ENCODE measurements at places on chromosomes 2 and 18.

DNA sequence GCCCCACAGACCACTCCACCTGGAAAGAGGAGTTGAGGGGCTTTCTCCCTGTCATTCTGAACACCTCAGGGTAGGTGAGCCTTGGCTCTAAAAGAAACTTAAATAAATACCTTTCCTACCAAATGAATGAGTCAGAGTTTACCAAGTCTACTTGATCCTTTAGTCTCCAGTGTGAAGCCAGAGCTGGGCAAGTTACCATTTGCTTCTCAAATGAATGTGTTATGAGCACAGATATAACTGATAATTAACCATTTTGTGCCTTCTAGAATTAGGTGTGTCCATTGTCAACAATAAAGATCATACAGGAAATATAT lies 347.7 kb downstream of the KIAA1328 start:
- DNase-seq = no peak

DNA sequence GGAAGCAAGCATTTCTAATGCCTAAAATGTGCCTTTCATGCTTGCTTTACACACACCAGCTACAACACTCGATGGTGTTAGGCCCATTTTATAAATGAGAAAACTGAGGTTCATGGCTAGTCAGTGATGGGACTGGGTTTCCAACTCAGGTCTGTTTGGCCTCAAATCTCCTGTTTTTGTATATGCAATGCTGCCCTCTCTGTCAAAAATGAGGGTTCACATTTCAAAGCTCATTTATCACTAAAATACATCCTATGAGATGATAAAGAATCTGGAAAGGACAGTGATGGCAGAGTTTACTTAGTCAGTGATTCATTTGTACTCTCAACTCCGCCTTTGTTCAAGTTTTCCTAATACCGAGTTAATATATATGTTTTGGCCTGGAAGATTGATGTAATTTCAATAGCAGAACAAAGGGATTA lies 92.3 kb downstream of the KCTD1 start:
- DNase-seq = peak; percentile 1

- no peak for DNase-seq
These were observed 236.9 kb downstream of the BCL11A start for GRCh38 chr2:60316381-60317033.

DNA sequence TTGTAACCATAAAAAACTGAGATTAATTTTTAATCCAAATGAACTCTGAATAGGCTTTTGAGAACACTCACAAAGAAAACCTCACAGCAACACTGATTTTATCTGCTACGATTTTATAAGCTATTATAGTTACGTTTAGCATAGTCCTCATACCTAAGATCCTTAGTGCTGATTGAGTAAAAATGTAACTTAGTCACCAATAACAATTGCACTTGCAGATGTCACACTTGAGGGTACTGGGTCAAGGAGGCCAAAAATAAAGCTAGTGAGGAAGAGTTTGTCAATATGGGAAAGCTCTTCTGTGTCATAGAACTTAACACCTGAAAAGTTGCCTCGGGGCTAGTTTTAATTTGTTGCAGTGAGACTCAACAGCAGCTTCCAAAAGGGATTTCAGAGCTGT lies 706.5 kb upstream of the FAM98A start:
- no peak for DNase-seq

DNA sequence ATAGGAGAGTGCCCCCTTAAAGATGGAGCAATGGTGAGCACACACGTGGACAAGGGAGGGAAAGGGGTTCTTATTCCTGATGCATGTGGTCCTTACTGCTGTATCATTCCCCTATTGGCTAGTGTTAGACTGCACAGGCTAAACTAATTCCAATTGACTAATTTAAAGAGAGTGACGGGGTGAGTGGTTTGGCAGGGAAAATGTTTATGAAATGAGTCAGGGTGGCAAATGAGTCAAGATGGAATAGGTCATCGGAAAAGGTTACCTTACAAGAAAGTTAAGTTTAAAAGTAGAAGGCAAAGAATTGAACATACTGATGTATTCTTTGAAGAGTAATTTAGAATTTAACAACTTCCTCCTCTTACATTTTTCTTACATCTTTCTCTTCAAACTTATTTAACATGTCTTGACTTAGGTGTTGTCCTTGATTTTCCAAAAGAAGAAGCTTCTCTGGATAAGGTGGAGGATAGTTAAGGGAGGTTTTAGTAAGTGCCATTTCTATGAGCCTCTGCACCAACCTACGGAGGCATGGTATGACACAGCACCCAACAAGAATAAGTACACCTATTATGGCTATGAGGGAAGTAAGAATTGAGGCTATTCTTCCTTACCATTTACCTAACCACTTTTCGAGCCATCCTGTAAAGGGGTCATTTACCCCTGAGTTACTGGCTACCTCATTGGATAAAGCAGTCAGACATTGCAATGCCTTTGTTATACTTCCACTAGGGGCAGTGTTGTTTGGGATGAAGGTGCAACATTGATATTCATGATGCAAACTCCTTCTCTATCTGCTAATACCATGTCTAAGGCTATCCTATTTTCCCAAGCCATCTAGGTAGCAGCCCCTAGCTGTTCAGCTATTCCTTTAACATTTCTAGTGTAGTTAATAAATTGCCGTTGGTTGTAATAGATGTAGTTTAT lies 1345.8 kb upstream of the LRRTM1 start:
- no peak for DNase-seq

GRCh38 chr18:58552896-58553295 lies 76.0 kb downstream of the ALPK2 start:
- no peak for DNase-seq

GRCh38 chr2:126785236-126785635 lies 113.5 kb upstream of the TEX51 start:
- no peak for DNase-seq

GRCh38 chr18:79515331-79515730 lies 119.6 kb downstream of the NFATC1 start:
- no peak for DNase-seq

DNA sequence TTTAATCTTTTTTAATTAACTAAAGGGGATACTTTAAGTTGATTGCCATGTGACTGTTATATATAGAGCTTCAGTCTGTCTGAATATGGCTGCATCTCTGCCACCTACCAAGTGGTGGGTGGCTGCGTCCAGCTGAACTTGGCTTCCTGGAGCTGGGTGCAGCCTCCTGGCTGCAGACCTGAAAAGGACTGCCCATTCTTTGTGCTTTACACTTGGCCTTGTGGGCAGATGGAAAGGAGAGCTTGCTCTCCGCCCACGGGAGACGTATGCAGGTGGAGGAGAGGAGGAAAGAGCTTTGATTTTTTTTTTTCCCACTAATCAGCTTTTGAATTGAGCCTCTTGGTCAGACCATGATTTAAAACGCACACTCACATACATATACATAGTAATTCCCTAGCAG lies 34.7 kb downstream of the NCK2 start:
- DNase-seq = no peak

DNA sequence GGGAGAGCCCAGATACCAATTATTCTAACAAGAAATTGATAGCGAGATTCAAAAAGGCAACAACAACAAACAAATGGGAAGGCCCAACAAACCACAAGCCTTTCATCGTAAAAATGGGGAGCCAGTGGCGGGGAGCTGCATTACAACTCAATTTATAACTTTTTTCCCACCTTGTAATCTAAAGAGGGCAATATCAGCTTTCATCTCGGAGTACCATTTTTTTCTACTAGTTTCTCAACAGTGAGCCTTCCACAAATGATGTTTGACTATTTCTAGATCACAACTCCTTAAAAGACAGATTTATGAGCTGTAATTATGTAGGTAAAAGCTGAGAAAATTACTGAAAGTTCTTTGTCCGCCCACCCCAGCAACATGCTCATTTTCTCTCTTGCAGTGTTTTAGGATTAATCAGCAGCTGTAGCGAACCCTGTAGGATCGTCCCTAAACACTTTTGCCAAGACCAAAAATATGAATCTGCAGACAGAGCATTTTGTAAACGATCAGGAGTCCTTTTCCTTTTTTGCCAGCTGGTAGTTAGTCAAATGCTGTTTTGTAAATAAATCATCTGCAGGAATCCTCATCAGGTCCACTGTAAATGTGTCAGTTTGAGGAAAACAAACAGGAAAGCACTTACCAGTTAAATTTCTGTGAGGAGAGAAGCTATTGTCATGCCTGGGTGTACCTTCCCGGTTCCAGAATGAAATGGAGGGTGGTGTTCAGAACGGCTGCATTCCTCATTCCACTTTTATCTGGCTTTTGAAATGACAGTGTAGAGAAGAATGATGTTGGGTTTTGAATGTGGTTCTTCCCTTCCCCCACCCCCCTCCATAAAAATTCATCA lies 53.2 kb downstream of the EEF1B2 start:
- DNase-seq = no peak

- no peak for DNase-seq
These were observed 2.3 kb downstream of the CPS1 start for GRCh38 chr2:210558708-210559107.

GRCh38 chr18:75818383-75818782 lies 390.9 kb upstream of the SMIM21 start:
- DNase-seq = no peak

- DNase-seq = peak; percentile 82
These were observed 37.3 kb upstream of the DNAH7 start for GRCh38 chr2:196105951-196106350.

DNA sequence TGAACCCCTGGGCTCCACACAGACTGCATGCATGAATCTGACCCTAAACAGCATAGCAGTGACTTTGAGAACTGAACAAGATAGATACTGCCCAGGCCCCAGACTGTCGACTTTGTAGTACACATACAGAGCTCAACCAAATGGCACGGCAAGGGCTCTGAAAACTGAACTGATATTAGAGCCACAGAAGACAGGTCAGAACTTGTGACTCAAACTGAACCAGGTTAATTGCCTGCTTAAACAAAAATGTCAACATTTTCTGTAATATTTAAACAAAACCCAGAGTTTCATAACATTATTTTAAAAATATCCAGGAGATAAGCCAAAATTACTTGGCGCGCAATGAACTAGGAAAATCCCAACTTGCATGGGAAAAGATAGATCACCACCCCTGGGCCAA lies 260.3 kb downstream of the TPGS2 start:
- no peak for DNase-seq

GRCh38 chr2:121075006-121075551 lies 209.9 kb downstream of the TFCP2L1 start:
- peak; percentile 27 for DNase-seq

- peak; percentile 56 for DNase-seq
These were observed 40.4 kb upstream of the ANKRD62 start for GRCh38 chr18:12053289-12053688.

GRCh38 chr2:69755862-69756467 lies 14.0 kb downstream of the ANXA4 start:
- peak; percentile 20 for DNase-seq

DNA sequence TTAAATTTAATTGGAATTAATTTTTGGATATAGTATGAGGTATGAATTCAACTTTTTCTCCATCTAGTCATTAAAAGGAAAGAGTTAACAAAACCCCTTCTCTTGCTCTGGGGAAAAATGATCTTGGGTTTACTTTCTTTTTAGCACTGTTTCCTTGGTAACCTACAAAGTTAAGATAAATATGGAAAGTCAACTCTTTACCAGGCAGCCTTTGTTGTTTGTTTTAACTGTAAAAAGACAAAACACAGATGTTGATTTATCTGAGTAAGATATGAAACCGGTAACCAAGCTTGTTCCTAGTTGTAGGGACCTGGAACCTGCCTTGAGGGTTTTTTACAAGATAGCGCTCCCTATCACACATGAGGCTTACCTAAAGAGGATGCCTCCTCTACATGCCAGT lies 10.1 kb upstream of the SANBR start:
- DNase-seq = no peak

DNA sequence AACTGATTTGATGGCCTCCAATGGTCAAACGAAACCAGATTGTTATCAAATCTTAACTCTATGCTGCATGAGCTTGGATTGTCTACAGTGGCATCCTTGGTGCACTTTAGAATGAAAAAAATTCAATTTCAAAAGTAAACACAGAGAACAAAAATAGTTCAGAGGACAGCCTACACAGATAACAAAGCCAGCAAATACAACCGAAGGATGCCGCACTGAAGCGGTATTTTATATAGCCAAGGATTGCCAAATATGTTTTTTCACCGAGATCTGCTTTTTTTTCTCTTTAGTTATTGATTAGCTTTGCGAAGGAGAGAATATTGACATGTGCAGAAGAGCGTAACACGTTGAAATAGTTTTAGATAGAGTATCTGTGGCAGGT lies 72.0 kb downstream of the SLC4A3 start:
- DNase-seq = no peak

DNA sequence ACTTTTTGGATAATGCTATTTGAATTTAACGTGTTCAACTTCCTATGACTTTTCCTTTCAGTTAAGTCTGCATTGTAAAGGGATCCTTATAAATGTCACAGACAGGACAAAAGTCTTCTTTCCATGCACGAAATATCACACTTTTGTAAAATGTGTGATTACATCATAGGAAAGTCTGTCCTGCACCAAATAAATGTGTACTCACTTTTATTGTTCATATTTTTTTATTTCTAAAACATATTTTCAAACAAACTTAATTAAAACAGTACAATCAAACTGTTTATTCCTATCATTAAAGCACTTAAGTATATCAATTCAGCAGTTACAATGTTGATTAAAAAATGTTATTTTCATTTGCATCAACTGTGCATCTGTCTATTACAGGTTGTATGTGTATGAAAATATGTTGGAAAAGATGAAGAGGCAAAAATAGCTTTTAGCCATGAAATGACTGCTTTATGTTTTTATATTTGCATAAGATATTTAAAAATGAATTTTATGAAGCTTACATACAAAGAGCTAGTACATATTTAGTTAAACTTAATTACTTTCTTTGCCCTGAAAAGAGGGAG lies 105.6 kb downstream of the CSRNP3 start:
- DNase-seq = no peak

GRCh38 chr2:178227187-178227586 lies 32.9 kb downstream of the OSBPL6 start:
- DNase-seq = no peak

DNA sequence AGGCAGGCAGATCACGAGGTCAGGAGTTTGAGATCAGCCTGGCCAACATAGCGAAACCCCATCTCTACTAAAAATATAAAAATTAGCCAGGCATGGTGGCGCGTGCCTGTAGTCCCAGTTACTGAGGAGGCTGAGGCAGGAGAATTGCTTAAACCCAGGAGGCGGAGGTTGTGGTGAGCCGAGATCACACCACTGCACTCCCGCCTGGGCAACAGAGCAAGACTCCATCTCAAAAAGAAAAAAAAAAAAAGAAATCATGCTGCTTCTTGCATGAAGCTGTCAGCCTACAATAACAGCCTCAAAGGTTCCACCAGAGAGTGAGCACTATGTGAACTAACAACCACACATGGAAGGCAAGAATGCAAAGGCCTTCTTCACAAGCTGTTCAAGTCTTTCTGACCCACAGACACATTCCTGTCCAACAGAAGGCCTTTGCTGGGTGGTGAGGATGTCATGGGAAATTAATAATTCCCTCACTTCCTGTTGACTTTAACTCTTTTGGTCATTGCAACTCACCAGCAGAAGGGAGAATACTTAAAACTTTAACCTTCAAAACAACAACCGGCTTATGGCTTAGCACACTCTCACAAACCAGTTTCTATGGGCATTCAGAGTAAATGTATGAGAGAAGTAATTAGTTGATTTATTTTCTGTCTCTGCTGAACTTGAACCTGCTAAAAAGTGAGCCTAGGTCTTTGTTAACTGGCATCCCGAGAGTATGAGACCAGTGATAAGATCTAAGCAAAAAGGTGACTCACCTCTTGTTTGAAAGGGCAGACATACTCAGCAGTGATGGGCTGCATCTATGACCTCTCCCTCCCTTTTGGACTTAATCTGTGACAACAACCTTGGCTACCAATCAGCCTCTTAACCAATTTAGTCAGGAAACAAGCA lies 11.8 kb downstream of the PLEKHM3 start:
- DNase-seq = no peak

All from Kasumi-1 (cell line).